Astrocyte (in vitro differentiated cells and primary cell): ENCODE measurements at places on chromosomes 4 and X. TPM values are rescaled to one million over a fixed set of nuclear protein-coding genes. Genes with fewer than 3 reads are reported as not detected.

The ITGB1BP2 gene
- 2.0 and 3.2 TPM in 2 replicates for total RNA-seq

The FGFBP2 gene
- total RNA-seq, result not detected in 2 replicates

The GAGE1 gene
- not detected in 2 replicates for total RNA-seq

The UGT8 gene
- total RNA-seq, result 6.4 and 7.7 TPM in 2 replicates

The IL2RG gene
- total RNA-seq, result 0.59 TPM in 1 of 2 replicates, not detected in the other

The RHOXF1 gene
- not detected in 2 replicates for total RNA-seq
